ENCODE measurements at places on chromosomes 3 and 15.

GRCh38 chr3:49668414-49668797 lies 5.7 kb upstream of the APEH start:
- no peak for DNase-seq

- no peak for DNase-seq
These were observed 74.2 kb upstream of the SATB1 start for GRCh38 chr3:18499301-18499700.

DNA sequence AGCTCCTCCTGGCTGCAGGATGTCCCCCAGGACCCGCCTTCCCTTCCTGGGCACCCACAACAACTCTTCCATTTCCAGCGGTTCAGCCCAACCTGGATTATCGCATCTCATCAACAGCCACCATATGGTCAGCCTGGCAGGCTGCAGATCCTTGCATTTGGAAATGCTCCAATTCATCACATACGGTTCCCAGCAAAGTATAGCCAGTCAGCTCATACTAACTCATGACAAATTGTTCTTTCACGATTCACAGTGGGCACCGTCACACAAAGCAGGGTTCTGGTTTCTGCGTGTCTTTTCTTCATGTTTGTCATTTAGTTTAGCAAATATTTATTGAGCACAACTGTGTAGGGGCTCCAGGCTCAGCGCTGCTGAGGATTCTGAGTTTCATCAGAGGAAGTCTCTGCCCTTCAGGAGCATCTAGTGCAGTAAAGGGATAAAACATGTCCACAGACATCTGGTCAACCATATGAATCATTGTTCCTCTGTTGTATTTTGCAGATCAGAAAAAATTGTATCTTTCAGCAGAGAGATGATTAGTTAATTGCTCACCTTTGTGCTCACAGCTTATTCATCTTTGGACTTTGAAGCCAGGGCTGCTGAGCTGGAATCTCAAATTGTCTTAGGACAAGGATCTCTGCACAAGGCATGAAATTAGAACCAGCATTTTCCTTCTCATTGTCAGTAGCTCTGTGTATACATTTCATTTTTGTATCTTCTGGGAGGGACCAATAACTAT lies 125.1 kb downstream of the GABRG3 start:
- no peak for DNase-seq

- DNase-seq, result no peak
These were observed 11.3 kb upstream of the SETD5 start for GRCh38 chr3:9386078-9386459.

DNA sequence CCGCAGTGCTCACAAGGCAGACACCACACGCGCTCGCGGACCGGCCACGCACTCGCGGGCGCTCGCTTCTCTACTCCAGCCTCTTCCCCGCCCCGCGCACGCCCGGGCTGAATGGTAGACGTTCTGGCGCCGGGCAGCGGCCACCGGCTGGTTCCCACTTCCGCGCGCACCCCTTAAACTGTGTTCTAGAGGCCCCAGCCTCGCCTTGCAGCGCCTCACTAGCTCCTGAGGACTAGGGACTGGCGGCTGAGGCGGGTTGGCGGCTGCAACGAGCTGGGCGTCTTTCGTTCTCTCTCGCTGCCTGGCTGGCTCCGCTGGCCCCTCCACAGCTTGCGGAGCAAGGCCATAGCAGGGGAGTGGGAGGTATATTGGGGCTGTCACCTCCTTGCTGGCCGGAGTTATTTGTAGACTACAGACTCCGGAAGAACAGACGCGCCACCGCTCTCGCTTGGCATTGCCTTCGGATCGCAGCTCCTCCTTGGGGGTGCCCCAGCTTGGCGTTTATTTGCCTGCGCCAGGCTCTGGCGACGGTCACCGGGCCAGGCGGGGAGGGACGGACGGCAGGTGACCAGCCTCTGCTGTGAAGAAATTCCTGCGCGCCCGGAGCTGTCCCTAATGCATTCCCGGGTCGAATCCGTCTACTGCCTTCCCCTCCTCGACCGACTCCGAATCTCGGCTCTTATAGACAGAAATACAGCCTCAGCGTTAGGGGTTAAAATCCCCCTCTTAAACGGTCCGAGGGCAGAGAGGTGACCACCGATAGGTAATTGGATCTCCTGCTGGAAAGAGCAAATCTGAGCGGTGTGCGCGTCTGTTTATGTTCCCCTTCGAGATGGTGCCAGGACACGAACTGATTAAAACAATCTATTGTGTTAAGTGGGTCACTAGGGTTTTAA lies 1.3 kb downstream of the GREM1 start:
- DNase-seq, result no peak

GRCh38 chr3:149234671-149235245 lies 13.1 kb upstream of the CP start:
- DNase-seq, result no peak

DNA sequence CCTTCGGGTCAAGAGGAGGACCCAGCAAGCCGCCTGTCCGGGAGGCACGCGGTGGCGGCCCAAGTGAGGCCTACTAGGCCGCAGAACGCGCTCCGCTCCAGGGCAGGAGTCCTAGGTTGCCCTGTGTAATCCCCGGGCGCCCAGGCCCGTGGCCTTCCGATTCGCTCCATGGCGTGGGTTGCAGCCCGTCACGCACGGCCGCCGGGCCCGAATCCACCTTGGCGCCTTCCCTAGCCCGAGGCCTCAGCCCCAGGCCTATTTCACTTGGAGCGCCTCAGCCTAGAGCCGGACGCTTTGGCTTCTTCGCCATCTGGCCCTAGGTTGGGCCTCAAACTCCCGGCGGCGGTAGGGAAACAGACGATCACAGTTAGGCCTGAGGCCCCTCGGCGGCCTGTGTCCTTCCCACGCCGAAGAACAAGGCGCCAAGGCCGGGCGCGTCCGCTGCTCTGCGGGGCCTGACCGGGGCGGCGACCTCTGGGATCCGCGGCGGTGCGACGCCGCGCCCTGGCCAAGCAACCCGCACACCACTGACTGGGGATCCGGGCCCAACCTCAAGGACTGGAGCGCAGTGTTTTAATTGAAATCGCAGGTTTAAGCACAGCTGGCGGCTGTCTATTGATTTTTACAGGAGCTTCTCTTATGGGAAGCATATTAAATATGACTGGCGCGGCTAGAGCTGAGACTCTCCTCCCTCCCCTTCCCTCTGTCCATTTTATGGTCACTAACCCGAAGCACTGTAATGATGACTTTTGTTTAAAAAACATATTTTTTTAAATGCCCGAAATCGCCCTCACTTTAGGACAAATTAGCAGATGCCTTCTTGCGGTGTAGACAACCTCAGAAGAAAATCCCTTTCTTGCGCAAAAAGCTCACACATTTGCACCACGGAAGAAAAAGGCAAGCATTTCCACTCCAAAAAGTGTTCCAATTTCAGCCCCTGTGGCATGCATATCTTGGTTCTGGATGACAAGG lies 3.8 kb upstream of the FEZF2 start:
- no peak for DNase-seq

DNA sequence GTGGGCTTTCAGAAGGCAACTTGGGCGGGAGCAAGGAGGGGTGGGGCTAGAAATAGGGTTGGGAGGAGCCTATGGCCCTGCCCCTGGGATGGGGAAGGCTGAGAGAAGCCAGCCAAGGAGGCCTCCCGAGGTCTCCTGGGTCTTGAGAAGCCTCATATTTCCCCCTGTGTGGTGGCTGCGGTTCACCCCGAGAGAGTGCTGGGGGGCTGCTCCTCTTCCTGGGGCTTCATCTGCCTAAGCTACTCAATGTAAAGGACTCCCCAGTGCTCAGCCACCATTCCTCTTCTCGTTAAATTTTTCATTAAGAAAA lies 174.3 kb downstream of the SMAD6 start:
- no peak for DNase-seq

- DNase-seq, result no peak
These were observed 51.7 kb downstream of the LDHAL6B start for GRCh38 chr15:59258317-59258716.

GRCh38 chr3:109265295-109265694 lies 51.0 kb downstream of the DPPA2 start:
- DNase-seq, result no peak

DNA sequence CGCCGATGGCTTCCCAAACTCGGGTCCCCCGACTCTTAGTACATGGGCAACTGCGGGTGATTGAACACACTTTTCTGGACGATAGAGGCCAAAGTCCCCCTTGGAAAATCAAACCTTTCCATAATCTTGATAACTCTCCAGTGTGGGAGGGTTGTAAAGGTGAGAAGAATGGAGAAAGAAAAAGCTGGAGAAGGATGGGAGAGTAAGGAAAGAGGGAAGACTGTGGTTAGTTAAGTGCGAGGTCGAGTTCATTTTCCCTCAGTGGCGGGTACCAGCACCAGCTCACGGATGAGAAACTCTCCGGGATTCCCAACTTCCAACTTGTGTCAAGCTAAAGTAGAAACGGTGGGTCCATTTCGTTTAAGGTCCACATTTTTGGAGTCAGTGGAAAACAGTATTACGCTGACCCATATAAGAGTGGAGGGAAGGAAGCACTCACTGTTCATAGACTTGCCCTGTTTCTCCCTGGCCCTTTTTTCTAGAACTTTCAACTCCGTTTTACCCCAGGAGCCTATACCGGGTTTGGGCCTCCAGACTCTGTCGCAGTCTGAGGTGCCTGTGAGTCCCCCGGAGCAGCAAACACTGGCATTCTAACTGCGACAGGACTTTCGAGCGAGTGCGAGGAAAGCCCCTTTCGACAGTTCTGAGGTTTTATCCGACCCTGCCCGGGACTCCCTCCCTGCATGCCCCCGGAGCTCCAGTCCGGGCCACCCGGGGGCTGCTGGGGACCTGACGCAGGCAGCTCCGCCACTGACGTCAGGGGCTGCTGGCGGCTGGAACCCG lies 14.8 kb downstream of the ZIC1 start:
- no peak for DNase-seq

GRCh38 chr3:55089211-55089610 lies 161.4 kb upstream of the LRTM1 start:
- no peak for DNase-seq

DNA sequence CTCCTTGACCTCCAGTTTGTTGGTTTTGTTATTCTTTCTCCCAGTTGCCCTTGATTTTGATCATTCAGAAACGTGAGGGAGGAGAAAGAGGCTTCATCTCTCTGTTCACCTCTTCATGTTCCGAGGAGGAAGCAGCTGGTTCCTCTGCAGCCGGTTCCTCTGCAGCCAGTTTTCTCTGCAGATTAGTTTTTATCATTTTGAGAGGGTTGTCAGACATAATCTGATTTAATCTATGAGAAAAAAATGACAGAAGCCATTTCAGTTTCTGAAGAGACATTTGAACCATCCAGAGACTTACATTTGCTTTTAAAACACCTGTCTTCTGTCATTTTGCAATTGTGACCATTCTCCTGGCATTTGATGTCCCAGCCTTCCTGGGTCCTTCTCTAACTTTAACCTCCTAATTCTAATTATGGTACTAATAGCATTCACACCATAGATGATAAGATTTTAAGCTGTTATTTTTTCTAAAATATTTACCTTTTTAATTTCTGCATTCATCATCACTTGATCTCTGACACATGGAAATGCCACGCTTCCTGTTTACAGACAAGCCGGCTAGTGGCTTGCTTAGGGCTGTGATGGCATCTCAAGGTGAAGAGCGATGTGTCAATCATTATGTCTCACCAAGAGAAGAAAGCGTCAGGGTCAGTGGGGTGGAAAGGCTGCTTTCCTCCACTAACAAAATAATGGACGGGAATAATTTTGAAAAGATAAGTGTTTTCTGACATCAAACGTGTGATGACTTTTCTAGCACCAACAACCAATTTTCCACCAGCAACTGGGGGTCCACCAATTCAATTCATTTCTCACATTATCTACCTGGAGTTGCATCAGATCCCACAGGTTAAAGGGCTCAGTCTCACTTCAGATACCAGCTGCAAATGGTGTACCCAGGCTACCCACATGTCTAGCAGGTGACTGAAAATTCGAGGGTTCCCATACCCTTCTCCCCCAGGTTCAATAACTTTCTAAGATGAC lies 76.4 kb downstream of the CHRNA7 start:
- DNase-seq, result no peak

- DNase-seq, result no peak
These were observed 31.7 kb downstream of the EDC3 start for GRCh38 chr15:74664028-74664616.

- no peak for DNase-seq
These were observed 58.9 kb upstream of the GOLGA8J start for GRCh38 chr15:30023798-30024295.

GRCh38 chr3:48927928-48928327 lies 9.3 kb downstream of the ARIH2 start:
- no peak for DNase-seq

GRCh38 chr15:49715211-49715610 lies 94.4 kb downstream of the DTWD1 start:
- no peak for DNase-seq

GRCh38 chr3:97235179-97235578 lies 420.8 kb downstream of the EPHA6 start:
- DNase-seq, result no peak

DNA sequence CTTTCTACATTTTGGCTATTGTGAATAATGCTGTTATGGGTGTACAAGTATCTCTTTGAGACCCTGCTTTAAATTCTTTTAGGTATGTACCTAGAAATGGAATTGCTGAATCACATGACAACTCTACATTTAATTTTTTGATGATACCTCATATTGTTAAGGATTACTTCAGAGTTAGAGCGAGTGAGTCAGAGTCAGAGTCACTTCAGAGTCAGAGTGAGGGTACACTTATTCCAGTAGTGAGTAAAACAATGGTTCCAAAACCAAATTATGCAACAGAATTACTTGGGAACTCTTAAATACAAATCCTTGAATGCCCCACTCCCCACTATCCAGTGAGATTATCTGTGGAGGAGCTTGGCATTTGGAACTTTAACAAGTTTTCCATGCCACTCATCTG lies 50.3 kb upstream of the SNRK start:
- no peak for DNase-seq

DNA sequence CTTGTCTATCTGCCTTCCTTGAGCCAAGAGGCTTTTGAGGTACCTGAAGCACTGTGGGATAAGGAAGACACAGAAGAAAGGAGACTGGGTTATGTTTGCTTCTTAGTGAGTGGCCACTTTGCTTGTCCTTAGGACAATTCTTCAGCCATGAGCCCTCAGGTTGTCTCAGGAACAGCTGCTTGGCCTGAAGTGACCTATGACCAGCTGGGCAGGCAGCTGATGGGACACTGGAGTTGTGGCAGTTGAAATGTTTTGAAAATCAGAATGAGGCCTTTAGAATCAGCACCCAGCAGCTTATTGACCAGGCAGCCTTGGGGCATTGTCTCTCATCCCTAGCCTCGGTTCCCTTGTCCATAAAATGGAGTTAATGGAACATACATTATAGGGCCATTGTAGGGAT lies 37.0 kb downstream of the RBP2 start:
- no peak for DNase-seq

DNA sequence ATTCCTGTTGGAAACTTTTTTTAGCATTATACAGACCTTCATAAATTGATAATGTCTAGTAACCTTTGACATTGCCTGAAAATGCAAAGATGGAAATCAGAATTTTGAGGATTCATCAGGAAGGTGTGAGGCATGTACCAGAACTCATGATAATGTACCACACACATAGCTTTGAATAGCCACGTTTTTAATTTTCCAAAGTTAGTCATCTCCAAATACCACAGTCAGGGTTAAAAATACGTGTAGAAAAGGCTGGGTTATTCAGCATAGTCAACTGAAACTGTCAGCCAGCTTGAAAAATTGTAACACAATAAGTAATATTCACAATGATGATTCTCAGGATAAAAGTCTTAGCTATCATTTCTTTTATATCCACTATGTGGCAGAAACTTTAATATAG lies 102.0 kb upstream of the THRB start:
- DNase-seq, result no peak

GRCh38 chr3:36937492-36937891 lies 7.4 kb downstream of the TRANK1 start:
- DNase-seq, result no peak
